ENCODE measurements at places on chromosomes 12 and 14.

- DNase-seq: no peak
Measured at GRCh38 chr14:72699852-72700257, 194.0 kb downstream of the DPF3 start.

DNA sequence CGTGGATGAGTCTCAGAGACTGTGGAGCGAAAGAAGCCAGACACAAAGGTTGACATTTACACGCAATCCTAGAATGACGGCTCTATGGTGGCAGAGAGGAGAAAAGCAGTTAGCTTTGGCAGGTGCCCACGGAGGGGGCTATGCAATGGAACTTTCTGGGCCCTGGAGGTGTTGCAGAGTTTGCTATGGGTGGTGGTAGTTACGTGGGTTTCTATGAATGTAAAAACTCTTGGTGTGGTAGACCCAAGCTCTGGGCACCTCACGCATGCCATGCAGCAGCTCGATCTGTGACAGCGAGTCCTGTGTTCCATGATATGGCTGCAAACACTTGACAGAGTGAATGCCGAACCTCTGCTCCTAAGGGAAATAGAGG is 5.0 kb upstream of the INF2 start:
- no peak for DNase-seq

DNA sequence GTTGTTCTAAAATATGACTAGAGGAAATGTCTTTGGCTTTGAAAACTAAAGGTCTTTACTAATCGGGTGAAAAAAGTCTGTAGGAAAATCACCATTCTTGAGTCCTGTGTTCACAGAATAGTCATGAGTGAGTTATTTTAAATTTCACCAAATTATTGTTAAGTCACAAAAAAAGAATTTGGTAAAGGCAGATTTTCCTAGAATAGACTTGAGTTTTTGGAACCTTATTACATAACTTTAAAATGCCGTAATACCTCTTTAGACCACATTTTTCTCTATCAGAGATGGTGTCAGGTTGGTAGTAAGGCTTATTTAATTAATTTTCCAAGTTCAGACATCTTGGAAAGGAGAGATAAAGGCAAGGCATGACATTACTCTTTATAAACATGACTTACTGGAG is 184.7 kb upstream of the GARIN2 start:
- no peak for DNase-seq

GRCh38 chr14:97978341-97978740 is 1181.2 kb downstream of the VRK1 start:
- peak; percentile 72 for DNase-seq

DNA sequence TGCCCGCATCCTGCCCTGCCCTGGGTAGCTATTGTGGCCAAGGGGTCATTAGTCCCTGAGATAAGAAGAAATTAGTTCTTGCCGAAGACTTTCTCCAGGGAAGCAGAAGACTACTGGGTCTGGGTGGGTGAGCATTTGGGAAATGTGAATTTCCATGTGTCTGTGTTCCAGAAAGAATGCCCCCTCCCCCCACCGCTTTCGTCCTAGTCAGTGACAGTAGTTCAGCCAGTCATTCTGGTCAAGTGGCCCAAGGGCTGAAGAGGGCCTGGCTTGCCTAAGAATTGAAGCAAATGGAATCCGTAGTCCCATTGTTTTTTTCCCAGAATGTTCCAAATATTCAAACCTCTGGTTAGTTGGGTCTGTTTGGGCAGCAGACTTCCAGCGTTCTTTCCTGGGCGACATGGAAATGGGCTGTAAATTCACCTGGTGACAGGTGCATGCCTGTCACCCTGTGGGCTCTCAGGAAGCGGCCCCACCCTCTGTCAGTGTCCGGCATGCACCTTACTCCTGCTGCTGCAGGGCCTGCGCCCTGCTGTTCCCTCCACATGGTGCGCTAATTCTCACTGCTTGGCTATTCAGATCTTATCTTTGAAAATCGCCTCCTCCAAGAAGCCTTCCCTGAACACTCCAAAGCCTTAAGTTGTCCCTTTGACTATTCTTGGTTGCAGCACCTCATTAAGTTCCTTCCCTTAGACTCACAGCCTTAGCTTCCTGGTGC is 1.4 kb upstream of the RFLNA start:
- DNase-seq: no peak

- no peak for DNase-seq
Measured at GRCh38 chr12:29207120-29207519, 58.0 kb downstream of the FAR2 start.

DNA sequence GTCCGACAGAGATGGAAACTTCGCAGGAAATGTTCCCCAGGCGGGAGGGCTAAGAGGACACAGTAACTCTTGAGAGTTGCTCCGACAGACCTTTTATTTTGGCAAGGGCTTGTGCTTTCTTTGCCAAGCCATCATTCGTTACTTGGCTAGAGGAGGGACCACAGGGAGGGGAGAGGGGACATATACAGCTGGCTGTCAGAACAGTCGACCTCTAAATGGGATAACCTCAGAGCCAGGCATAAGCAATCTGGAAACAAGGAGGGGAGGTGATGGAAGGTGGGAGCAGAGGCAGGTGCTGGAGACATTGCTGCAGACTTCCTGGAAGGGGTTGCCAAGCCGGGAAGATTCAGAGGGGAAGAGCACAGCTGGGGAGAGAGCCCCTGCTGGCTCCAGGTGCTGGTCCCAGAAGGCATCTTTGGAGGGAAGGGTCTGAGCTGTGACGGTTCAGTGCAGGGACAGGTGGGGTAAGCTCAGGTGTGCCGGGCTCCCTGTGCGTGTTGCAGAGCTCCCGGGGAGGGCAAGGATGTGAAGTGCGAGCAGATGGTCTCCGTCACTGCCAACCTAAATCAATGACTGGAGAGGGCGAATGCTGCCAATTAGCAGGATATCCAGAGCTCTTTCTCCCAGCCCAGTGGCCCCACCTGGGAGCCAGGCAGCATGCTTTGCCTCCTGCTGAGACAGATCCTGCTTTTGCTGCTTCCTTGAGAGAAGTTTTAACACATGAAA is 50.1 kb downstream of the CHST11 start:
- DNase-seq: no peak
